ENCODE measurements at places on chromosomes 4 and X.

DNA sequence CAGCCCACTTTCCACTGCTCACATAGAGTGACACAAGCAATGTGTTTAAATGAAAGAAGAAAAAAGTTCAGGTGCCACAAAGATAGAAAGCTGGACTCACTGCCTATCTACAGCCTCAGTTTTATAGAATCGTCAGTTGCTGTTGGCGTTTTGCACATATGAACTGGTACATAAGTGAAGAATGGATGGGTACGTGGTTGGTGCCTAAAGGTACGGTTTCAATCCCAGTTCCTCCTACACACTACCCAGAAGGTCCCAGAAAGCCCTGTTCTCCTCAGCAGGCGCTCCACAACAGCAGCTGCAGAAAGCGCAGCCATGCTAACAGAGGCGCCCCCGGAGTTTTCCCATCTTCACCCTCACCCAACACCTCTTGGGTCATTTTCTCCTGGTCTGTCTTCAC is 23.6 kb downstream of the CHST7 start:
- no peak for DNase-seq

GRCh38 chr4:136540747-136541146 is 991.5 kb downstream of the PCDH18 start:
- no peak for DNase-seq

GRCh38 chrX:117511379-117511778 is 605.2 kb downstream of the KLHL13 start:
- DNase-seq, result no peak

DNA sequence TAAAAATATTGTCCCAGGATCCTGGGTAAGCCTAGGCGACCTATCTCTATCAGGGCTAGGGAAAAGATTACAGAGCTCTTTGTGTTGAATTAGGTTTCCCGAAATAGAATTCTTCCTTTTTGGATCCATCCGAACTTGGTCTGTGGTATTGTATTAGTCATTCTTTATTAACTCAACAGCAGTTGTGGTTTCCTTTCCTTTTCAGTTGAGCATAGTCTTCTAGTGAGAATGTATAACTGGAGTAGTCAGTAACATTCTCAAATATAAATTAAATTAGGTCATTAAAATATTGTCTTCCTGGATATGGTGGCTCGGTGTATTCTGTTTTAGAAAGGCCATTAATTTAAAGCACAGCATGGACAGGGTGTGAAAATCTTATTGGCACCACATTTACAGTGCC is 520.4 kb downstream of the NLGN4X start:
- no peak for DNase-seq

DNA sequence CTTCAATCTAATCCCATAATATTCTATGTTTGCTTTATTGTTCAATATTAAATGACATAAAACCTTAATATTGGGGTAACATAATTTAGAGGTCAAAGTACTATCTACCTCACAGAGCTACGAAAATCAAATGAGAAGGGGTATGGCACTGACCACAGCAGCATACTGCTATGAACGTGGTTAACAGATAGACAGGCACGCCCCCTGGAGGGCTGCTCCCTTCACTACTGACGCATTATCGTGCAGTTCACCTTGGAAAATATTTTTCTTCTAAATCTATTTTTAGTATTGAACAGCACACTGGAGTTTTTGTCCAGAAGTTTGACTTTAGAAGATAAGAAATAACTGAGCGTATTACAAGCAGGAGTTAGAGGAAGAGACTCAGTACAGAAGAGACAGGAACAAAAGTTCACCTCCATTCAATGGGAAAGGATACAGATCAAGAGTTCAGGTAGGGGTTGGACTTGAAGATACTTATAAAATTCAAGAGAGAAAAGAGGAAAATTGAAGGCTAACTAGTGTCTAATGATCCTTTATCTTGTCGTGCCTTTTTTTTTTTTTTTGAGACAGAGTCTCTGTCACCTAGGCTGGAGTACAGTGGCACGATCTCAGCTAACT is 22.7 kb downstream of the MAP9 start:
- DNase-seq, result peak; percentile 32

GRCh38 chr4:20378181-20378580 is 126.5 kb downstream of the SLIT2 start:
- no peak for DNase-seq

GRCh38 chr4:30854531-30854930 is 134.4 kb downstream of the PCDH7 start:
- DNase-seq, result no peak

DNA sequence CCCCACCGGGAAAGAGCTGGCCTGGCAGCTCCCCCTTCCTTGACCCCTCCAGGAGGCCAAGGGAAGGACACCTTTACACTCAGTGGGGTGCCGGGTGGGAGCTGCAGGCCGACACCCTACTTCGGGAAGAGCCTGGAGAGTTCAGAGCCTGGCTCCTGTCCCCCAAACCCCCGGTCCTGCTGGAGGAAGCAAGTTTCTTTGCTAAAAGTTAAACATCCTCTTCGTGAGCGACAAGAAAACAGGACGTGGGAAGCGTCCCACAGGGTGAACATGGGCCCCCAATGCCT is 2.4 kb upstream of the FTSJ1 start:
- no peak for DNase-seq

DNA sequence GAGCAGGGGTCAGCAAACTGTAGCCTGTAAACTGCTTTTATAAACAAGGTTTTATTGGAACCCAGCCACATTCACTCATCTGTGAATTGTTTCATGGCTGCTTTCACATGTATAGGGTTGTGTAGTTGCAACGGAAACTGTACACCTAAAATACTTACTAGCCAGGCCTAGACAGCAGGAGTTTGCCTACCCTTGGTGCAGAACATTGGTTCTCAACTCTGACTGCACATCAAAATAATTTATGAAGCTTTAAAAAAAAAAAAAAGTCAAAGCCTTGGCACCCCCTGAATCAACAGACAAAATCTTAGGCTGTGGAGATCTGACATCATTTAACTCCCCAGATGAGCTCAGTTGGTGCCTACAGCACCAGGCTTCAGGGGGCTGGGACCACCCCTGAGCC is 27.8 kb downstream of the ADGRA3 start:
- no peak for DNase-seq

DNA sequence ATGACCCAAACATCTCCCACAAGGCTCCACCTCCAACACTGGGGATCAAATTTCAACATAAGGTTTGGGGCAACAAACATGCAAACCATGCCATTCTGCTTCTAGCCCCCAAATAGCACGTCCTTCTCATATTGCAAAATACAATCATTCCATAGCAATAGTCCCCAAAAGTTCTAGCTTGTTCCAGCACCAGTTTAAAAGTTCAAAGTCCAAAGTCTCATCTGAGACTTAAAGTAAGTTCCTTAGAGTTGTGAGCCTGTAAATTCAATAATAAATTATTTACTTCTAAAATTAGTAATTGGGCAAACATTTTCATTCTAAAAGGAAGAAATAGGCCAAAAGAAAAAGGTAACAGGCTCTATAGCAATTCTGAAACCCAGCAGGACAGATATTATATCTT is 8.9 kb upstream of the TASL start:
- DNase-seq, result no peak

DNA sequence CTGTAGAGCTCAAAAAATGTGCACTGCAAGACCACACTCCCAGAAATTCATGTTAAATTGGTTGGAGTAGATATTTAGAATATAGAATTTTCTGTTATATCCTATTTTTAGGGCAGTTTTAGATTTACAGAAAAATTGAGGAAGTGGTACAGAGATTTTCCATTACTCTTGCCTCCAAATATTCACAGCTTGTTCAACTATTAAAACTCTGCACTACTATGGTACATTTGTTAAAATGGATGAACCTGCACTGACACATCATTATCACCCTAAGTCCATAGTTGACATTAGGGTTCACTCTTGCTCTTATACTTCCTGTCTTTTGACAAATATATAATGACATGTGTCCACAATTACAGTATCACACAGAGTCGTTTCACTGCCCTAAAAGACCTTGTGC is 1724.5 kb downstream of the C4orf33 start:
- no peak for DNase-seq

- no peak for DNase-seq
These were observed 103.6 kb downstream of the ITM2A start for GRCh38 chrX:79263550-79263949.

GRCh38 chrX:74510401-74510800 is 89.1 kb downstream of the SLC16A2 start:
- DNase-seq, result no peak

GRCh38 chr4:76504613-76505465 is 69.8 kb downstream of the SHROOM3 start:
- peak; percentile 11 for DNase-seq

DNA sequence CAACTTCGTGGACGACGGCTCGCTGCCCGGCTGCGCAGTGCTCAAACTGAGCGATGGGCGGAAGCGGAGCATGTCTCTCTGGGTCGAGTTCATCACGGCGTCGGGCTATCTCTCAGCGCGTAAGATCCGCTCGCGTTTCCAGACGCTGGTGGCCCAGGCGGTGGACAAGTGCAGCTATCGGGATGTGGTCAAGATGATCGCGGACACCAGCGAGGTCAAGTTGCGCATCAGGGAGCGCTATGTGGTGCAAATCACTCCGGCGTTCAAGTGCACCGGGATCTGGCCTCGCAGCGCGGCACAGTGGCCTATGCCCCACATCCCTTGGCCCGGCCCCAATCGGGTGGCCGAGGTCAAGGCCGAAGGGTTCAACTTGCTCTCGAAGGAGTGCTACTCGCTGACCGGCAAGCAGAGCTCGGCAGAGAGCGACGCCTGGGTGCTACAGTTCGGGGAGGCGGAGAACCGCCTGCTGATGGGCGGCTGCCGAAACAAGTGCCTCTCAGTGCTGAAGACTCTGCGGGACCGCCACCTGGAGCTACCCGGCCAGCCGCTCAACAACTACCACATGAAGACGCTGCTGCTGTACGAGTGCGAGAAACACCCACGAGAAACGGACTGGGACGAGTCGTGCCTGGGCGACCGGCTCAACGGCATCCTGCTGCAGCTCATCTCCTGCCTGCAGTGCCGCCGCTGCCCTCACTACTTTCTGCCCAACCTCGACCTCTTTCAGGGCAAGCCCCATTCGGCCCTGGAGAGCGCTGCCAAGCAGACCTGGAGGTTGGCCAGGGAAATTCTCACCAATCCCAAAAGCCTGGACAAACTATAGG is 1.5 kb downstream of the MAB21L2 start:
- DNase-seq, result no peak

- DNase-seq, result no peak
These were observed 99.6 kb upstream of the RPL34 start for GRCh38 chr4:108520807-108521206.

DNA sequence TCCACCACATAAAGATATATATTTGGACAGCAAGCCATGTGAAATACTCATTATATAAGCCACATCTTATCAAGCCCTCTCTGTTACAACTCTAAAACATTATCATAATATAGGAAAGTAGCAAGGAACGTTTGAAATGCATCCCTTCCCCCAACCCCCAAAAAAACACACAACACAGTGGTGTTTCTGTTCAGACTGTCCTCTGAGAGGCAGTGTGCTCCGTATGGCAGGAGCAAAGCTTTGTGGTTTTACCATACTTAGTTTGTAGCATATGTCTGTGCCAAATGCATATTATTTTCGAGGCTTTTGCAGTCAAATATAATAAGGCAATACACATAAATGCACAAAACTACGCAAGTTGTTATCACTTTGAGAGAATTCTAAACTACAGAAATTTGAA is 194.2 kb downstream of the RAPGEF2 start:
- no peak for DNase-seq

DNA sequence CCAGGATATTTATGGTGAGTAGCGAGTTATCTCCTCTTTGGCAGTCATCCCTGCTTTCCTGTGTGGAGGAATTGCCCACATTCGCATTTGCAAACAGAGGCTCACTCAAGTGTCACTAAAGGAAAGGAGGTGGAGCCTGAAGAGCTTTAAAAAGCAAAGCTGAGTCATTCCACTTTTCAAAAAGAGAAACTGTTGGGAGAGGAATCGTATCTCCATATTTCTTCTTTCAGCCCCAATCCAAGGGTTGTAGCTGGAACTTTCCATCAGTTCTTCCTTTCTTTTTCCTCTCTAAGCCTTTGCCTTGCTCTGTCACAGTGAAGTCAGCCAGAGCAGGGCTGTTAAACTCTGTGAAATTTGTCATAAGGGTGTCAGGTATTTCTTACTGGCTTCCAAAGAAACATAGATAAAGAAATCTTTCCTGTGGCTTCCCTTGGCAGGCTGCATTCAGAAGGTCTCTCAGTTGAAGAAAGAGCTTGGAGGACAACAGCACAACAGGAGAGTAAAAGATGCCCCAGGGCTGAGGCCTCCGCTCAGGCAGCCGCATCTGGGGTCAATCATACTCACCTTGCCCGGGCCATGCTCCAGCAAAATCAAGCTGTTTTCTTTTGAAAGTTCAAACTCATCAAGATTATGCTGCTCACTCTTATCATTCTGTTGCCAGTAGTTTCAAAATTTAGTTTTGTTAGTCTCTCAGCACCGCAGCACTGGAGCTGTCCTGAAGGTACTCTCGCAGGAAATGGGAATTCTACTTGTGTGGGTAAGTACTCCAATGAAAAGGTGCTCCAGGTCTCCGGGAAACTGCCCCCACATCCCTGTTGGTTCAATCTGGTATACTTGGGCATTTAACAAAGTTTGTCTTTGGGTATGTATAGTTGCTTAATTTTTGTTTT is at the start of gene EGF:
Gene EGF, plus strand, starts transcription at position 178 of the 890 bp plus-strand sequence. Its CDS starts 453 bp downstream, at position 631.
- no peak for DNase-seq
